ENCODE measurements at places on chromosomes 2 and 18.

- DNase-seq = no peak
Measured at GRCh38 chr2:96800061-96801004, 15.7 kb upstream of the CNNM3 start.

- no peak for DNase-seq
Measured at GRCh38 chr2:2799151-2799697, 468.1 kb upstream of the MYT1L start.

DNA sequence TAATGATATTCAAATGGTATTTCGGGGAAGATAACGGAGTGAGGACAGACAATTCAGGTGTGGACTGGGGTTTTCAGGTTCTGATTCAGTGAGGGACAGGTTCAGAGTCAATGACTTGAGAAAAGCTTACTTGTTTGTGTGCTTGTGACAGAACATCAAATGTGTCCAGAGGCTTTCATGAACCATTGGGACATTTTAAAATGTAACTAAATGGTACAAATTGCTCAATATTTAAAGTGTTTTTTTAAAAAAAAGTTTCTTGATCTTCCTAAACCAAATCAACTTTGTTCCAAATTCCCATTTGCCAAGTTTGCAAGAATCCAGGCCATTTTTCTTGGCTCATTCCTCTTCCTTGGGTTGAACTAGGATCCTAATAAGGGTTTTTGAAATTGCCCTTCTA lies 59.4 kb upstream of the BZW1 start:
- no peak for DNase-seq

- no peak for DNase-seq
Measured at GRCh38 chr2:160582490-160583145, 89.0 kb upstream of the RBMS1 start.
